SW480 (cell line): ENCODE measurements at places on chromosomes 11 and 22.

DNA sequence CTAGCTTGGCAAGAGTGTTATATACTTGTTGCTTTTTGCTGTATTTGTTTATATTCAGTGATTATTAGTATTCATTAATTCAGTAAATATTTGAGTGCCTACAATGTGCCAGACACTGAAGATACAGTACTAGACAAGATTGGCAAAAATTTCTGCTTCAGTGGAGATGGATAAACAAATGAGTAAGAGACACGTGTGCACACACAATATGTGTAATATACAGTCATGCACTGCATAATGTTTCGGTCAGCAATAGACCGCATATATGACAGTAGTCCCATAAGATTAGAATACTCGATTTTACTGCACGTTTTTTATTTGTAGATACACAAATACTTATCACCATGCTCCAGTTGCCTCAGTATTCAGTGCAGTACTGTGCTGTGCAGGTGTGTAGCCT is 104.9 kb upstream of the GAL start:
- no peak for DNase-seq

- no peak for DNase-seq
Observed at GRCh38 chr11:79321263-79321662, 119.6 kb downstream of the TENM4 start.

- DNase-seq: no peak
Observed at GRCh38 chr11:2100361-2101170, 38.6 kb downstream of the IGF2 start.

GRCh38 chr11:108589136-108589535 is 4.4 kb downstream of the EXPH5 start:
- DNase-seq: no peak

DNA sequence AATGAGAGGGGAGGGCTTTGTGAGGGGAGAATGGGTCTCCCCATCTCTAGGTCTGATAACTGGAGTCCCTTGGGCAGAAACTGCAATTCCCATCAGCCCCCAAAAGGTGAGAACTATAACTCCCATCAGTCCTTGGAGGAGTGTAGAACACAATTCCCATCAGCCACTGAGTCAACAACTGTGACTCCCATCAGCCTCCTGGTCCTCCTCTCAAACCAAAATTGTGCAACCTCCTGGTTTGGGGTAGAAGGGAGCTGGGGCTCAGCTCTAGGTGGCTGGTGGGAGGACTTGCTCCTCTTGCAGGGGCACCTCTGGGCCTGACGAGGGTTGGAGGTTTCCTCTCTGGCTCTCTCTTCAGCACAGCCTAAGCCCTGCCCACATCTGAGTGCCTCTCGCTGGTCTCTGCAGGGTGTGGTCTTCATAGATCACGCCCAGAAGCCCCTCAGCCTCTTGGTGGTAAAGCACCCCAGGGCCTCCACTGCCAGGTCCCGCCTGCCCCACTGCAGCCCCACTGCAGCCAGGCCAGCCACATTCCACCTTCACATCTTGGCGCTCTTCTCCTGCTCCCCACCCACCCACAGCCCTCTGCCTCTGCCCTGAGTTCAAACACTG is 18.5 kb downstream of the SLC22A12 start:
- DNase-seq: peak; percentile 17

DNA sequence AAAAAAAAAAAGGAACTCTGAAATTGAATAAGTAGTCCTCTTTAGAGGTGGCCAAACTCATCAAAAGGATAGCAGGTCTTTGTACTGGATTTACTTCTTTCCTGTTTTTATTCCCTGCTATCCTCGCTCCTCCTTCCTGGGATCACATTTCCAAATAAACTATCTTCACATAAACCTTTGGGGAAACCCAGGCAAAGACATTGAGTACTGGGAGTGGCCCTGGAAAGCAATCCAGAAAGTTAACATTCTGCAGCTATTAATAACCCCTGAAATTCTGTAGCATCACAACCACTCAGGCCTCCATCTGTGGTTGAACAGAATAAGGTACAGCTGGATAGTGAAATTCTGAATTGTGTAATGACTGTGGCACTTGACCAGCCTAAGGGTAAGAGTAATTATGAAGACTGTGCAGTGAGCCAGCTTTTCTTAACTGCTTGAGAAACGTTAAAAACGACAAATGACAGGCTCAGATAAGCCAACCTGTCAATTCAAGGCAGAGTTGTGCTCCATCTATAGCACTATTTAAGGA is 58.8 kb downstream of the ISX start:
- DNase-seq: no peak

DNA sequence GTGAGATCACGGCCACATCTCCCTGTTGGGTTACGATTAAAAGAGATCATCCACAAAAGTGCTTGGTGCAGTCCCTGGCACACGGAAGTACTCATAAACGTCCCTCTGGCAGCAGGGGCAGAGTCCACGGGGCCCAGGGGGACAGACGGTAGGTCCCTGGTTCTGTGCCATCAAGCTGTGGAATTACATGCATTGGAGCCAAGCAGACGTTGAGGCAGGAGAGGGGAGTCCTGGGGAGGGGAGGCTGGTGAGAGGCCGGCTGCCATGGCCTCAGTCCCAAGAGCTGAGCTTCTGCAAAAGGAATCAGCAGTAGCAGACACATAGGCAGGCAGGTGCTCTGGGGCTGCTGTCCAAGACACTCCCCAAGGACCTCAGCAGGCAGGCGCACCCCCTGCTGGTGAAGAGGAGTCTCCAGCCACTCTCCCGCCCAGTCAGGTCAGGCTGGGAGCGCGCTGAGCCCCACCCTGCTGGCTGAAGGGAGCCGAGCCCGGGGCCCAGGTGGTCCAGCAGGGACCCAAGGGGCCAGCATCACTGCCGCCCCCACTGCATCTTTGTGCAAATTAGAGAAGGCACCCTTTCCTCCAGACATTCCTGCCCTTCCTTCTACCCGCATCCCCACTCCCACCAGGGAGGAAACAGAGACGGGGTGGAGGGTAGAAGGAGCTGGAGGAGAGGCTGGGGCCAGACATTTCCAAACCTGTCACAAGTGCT is 7.6 kb upstream of the KCTD17 start:
- DNase-seq: peak; percentile 68

DNA sequence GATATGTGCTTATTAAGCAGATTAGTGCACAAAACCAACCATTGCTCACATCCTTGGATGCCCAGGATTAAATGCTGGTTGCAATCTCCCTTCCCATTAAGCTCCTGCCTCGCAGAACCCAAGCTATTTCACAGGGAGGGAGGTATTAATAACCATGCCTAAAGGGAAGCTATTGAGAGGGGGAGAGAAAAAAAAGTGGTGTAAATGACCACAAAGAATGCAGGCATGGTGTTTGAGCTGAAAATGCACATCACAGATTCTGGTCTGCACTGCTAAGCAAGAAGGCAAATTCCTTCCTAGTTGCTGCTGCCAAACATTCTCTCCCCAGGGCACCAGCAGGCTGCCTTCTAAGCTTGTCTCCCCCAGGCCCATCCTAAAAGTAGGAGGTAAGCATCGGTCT is 92.0 kb upstream of the ISX start:
- DNase-seq: no peak

- no peak for DNase-seq
Observed at GRCh38 chr11:105392556-105392955, 217.3 kb upstream of the GRIA4 start.

DNA sequence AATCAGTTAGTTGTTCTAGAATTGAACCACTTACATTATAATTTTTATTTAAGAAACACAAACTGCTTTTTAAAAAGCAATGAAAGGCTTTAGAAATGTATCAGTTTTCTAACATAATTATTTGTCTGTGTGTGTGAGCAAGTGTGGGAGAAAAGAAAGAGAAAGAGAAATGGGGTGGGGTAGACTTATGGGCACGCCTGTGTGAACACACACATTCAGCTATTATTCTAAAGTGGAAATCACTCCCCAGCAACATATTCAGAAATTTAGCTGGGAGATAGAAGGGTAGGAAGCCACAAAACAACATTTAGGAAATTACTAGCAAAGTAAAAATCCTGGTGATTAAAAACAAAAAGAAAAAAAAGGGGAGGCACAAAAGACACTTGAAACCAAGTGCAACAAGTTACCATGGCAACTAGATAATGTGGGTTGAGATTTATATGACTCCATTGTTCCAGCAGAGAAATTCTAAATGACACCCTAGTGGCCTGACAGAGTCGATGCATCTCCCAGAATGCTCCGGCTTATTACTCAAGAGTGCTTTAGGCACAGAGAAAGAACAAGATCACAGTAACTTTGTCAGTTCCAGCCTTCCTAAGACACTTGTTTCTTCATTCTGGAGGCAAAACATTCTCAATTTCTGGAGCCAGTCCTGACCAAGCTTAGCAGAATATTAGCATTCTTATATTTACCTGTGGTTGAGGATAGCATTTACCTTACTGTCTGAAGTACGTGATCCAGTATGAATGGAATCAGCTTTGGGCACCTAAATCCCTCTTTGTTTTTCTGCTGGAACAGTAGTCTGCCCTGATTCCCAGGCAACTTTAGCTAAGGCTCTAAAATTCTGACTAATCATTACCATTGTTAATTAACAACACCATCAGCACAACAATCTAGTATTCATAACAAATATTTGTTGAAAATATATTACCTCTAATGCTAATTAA is 444.4 kb downstream of the DLG2 start:
- peak; percentile 39 for DNase-seq

DNA sequence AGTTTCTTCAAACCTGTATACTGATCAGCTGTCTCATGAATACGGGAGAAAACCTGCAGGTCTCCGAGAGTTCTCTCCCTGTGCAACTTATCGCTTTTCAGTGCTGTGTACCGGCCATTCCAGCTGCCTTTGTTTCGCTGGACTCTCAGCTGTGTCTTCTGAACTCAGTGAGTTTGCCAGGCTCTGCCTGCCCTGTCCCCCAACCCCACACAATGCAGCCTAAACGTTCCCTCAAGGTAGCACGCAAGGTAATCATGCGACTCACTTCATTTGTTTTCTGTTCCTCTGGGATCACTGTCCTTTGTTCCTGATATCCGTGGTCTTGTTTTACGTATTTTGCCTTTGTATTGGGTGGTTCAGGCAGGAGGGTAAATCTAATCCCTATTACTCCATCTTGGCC is 13.5 kb downstream of the RBM7 start:
- DNase-seq: no peak

GRCh38 chr22:37462983-37463382 is 23.2 kb downstream of the MFNG start:
- no peak for DNase-seq

DNA sequence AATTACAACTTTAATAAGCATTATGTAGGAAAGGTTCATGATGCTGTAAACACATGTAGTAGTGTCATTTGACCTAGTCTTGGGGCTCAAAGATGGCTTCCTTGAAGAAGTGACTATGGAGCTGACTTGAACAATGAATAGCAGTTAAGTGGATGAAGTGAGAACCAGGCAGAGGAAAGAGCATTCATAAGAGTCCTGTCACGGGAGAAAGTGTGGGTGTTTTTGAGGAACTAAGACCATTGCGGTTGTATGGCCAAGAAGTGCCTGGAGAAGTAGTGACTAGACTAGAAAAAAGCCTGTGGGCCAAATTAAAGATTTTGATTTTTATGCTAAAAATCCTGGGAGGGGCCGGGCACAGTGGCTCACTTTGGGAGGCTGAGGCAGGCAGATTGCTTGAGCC is 7.2 kb upstream of the IL18BP start:
- DNase-seq: no peak

- peak; percentile 77 for DNase-seq
Observed at GRCh38 chr11:48109046-48109666, 107.5 kb upstream of the OR4B1 start.

GRCh38 chr11:62604460-62605120 is 2.9 kb upstream of the MTA2 start:
- no peak for DNase-seq

GRCh38 chr22:24443668-24444067 is 16.3 kb downstream of the ADORA2A start:
- DNase-seq: no peak

DNA sequence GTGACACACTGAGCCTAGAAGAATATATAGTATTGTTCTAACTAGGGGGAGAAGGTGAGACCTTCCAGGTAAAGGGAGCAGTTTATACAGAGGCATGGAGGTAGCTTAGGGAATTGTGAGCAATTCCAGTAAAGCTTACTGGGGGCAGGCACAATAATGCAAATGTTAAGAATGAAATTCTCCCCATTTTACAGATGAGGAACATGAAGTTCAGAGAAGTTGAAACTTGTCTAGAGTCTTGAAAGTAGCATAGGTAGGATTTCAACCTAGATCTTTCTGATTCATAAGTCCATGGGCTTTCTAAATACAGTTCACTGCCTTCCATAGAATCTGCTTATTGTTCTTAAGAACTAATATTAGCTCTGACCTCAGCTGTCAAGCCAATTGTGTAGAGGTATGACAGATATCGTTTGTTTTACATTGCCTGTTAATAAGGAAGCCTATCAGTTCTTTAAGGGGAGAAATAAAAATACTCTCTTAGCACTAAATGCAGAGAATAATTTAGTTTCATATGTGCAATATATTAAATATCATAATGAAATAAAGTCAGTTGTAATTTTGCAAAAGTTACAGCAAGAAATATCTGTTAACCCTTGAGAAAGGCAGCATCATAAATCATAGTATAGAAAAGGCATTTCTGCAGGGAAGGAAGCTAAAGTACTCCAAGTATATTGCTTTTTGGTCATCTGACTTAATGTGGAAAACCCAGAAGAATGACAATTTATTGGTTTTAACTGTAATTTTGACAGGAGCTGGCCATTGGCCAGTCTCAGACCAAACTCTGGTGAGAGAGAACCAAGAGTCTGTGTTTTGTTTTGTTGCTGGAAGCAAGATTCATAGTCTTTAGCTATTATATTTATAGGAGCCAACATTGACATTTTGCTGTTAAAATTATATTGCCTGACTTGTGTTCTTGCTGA is 181.8 kb downstream of the UVRAG start:
- DNase-seq: no peak

- peak; percentile 65 for DNase-seq
Observed at GRCh38 chr11:69587454-69588090, 53.4 kb upstream of the CCND1 start.

DNA sequence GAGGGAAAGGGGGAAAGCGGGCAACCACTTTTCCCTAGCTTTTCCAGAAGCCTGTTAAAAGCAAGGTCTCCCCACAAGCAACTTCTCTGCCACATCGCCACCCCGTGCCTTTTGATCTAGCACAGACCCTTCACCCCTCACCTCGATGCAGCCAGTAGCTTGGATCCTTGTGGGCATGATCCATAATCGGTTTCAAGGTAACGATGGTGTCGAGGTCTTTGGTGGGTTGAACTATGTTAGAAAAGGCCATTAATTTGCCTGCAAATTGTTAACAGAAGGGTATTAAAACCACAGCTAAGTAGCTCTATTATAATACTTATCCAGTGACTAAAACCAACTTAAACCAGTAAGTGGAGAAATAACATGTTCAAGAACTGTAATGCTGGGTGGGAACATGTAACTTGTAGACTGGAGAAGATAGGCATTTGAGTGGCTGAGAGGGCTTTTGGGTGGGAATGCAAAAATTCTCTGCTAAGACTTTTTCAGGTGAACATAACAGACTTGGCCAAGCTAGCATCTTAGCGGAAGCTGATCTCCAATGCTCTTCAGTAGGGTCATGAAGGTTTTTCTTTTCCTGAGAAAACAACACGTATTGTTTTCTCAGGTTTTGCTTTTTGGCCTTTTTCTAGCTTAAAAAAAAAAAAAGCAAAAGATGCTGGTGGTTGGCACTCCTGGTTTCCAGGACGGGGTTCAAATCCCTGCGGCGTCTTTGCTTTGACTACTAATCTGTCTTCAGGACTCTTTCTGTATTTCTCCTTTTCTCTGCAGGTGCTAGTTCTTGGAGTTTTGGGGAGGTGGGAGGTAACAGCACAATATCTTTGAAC is 6.8 kb downstream of the MALAT1 start:
- DNase-seq: peak; percentile 43
